ENCODE measurements at places on chromosomes 5 and 9.
A peak's percentile ranks its signal among the peaks of the same experiment; 100 is the strongest.

- DNase-seq, result no peak
Observed at GRCh38 chr5:130642461-130642860, 522.6 kb downstream of the HINT1 start.

DNA sequence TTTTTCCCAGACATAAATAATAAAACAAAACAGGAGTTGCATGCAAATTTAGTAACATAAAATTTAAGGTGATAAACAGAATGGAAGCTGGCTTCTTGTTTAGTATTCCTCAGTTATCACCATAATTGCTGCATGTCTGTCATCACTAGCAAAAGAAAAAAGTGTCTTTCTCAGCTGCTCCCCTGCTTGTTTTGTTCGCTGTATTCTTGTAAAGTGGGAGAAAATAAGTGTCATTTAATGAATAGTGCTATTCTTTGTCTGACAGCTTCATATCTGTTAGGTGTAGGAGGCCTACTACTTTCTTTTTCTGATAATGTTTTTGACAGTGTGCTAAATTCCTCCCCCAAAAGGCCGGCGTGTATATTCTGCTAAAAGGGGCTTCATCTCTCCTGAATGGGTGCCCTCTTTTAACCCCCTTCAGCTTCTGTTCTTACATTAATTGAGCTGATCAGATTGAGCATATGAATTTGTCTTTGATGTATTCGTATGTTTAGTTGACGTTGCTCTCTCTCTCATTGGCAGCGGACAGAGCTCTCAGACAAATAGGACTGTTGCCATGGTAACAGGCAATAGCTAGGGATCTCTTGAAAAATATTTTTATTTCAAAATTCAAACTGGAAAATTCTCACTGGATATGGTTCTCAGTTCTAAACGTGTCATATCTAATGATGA, 303.8 kb downstream of the KIAA0825 start:
- no peak for DNase-seq

DNA sequence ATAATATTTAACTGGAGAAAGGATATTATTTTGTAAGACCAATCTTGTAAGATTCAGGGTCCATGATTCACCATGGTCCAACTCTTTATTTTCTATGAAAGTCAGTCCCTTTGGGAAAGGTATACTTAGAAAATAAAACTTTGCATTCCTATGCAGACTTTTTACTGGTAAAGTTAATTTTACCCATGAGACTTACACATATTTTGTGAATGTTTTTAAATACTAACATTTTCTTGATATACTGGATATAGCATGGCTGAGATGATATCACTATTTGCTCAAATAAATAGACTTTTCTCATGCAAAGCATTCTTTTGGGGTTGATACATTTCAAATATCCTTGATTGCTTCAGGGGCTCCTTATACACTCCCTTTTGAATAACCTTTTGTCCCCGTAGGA, 512.1 kb downstream of the MAN2A1 start:
- DNase-seq, result no peak

DNA sequence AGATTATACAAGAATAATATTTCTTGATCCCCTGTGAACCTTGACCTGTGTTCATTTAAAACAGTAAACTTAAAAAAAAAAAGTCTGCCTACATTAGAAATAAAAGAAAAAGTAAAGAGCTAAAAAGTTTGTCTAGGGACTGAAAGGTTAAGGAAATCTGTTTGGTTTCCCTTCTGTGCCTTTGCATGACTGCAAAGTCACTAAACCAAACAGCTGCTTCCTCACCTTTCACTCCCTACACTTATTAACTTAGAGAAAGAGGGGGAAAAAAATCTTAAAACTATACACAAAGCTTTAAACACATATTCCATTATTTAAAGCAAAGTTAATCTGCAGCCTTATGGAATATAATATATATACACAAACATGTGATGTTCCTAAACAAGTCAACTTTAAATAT, 65.1 kb downstream of the ZFR start:
- no peak for DNase-seq

GRCh38 chr5:138725153-138725817, 27.9 kb upstream of the CTNNA1 start:
- peak; percentile 45 for DNase-seq

GRCh38 chr9:89715318-89715858, 110.6 kb downstream of the GADD45G start:
- DNase-seq, result no peak

DNA sequence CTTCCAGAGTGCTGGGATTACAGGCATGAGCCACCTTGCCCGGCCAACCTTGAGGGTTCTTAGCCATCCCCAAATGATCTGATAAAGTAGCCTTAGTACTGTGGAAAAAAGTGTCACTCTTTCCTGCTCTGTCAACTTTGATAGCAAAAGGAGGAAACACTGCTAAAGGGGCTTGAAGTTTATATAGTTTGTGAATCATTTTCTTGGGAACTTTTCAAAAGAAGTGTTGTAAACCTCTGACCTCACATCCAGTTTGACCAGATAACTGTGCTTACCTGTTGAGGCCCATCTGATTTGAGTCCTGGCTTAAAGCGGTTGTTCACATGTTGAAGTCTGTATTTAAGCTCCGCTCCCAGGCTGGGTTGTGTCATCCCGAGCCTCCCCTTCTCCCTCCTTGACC, 303.3 kb downstream of the DOCK8 start:
- DNase-seq, result no peak

- no peak for DNase-seq
Observed at GRCh38 chr5:150521522-150521817, 13.5 kb downstream of the NDST1 start.

Measured in RPMI8226 (cell line).